ENCODE measurements at places on chromosomes 13 and 19. TPM values are rescaled to one million over a fixed set of nuclear protein-coding genes. Genes with fewer than 3 reads are reported as not detected.

DNA sequence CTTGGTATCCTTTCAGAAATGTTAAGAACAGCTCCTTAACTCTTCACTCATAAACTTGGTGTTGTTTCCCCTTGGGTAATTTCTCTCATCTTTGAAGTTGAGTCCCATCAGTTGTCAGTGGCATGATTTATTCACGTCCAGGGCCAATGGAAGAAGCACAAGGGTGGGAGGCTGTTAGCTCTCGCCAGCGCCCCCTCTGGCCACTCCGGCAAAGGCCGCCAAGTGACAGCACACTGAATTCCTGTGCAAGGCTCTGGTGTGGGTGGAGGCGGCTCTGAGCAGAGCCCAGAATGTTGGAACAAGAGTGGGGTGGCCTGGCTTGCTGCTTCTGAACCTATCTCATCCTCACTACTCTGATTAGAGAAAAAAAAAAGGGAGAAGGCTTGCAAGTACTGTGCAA is 13.1 kb upstream of the MEDAG start:
- peak; percentile 60 for DNase-seq

The FXYD7 gene
- 0.66 TPM for total RNA-seq

DNA sequence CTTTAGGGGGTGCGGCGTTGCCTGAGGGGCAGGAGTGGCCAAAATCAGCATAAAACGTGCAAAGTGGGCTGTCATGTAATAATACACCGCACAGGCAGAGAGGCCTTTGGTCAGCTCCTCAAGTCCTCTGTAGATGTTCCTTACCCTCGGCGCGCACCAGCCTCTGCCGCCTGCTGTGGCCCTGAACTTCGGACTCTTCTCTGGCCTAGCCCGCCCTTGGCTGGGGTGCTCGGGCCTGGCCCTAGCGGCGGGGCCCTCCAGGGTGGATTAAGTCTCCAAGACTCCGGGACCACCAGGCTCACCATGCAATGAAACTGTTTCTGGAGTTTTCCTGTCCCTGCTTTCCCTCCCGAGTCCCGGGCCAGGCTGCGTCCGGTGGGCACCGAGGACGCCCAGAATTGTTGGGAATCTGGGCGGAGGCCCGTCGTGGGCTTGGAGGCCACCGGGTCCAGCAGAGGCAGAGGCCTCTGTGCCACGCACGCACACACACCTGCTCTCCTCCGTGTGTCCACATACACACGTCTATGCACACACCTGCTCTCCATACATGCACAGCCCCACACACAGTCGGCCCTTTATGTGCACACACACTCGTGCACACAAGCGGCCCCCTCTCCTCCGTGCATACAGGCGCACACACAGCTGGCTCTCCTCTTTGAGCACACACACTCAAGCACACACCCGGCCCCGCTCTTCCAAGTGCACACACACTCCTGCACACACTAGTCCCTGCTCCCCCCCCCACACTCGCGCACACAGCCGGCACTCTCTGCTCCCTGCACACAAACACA is 1.5 kb upstream of the TFDP1 start:
- no peak for DNase-seq

The ANGPTL8 gene
- total RNA-seq, result not detected

The YIPF2 gene
- 62.6 TPM for total RNA-seq

DNA sequence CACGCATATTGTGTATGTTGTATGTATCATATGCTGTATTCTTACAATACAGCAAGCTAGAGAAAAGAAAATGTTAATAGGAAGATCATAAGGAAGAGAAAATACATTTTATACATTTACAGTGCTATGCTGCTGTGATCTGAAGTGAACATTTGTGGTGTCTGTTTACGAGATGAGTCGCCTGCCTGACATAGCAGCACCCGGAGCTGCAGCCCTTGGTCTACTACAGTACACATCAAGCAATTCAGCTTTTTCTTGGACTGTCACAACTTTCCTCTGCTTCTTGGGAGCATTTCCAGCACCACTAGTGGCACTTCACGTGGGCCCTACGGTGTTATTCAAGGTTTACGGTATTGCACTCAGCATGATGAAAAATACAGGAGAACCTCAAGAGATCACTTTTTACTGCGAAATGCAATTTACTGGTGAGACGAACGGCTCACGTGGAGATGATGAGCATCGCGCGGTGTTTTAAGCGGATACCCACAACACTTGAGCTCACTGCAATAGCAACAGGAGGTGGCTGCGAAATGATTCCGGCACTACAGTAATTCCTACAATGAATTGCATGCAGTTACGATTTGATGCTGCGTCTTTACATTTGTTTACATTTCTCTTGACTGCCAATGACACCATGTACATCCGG is 308.4 kb downstream of the FGF9 start:
- no peak for DNase-seq

- DNase-seq, result no peak
Observed at GRCh38 chr13:53436396-53436795, 407.8 kb downstream of the OLFM4 start.

The UNC13A gene
- total RNA-seq, result 0.07 TPM

DNA sequence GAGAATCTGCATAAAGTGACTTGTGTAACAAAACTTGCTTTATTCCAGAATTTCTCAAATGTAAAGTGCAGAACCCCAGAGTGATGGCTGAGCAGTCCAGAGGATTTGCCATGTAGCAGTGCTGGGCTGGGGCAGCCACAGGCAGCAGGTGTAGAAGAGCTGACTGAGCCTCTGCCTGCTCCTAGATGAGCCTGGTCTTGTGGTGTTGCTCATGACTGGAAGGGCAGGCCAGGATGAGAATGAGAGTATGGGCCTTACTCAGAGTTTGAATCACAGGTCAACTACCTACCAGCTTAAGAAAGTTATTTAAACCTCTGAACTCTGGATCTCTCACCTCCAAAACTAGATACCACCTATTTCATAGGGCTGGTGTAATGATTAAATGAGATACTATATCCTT is 2.9 kb upstream of the C13orf42 start:
- no peak for DNase-seq

DNA sequence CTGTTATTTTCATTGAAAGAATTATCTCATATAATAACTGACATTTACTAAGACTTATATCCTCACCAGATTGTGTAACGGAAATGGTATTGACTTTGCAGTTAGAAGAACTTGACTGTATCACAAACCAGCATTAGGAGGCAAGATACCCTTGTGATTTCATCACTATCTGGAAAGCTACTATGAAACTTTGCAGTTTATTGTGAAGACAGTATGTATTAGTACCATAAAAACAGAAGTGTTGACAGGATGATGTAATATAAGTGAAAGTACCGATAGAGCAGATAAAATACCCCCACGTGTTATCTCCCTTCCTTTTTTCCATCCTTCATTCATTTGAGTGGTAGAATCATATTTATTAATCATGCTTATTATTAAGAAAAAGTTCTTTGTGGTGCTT is 365.7 kb upstream of the KLHL1 start:
- DNase-seq, result no peak

- DNase-seq, result no peak
Observed at GRCh38 chr13:42445354-42445753, 128.6 kb upstream of the TNFSF11 start.

GRCh38 chr19:855566-856120 is 3.5 kb downstream of the ELANE start:
- DNase-seq, result no peak

DNA sequence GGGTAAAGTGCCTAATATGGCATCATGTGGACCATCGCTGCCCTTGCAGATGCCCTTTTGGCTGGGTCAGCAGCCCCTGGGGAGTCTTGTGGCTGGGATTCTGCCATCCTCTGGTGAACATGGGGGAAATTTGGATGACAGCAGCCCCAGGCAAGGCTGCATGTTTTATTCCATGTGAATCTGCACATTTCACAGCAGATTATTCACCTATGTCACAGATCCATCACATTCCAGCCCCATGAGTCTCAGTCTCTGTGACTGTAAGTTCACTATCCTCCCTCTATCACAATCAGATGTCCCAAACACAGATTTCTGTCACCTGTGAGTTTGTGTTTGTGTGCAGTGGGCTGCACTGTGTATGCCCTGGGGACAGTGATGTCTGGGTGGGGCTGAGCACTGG is 36.8 kb upstream of the PSG9 start:
- DNase-seq, result peak; percentile 6

The KIR2DL4 gene
- total RNA-seq, result not detected

The SLC1A6 gene
- total RNA-seq, result not detected

The IGFL1 gene
- total RNA-seq, result not detected

GRCh38 chr13:38981096-38981495 is 9.5 kb downstream of the STOML3 start:
- no peak for DNase-seq

DNA sequence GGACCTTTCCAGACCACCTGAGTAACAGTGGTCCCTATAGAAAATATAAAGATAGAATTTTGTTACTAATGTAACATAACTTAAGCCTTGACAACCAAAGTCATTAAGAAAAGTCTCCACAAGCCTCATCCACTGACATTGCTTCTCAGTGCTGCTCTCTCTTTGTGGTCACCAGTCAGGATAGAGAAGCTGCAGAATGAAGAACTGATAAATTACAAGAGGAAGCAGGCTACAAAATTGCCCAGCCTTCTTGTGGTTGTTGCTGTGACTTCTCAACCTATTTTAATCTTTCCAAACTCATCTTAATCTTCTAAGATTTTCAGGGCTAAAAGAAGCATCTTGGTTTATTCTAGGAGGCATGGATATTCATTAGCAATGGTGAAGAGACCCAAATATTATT is 343.8 kb downstream of the MZT1 start:
- DNase-seq, result no peak

- DNase-seq, result peak; percentile 38
Observed at GRCh38 chr13:34040863-34041262, 222.9 kb downstream of the RFC3 start.

DNA sequence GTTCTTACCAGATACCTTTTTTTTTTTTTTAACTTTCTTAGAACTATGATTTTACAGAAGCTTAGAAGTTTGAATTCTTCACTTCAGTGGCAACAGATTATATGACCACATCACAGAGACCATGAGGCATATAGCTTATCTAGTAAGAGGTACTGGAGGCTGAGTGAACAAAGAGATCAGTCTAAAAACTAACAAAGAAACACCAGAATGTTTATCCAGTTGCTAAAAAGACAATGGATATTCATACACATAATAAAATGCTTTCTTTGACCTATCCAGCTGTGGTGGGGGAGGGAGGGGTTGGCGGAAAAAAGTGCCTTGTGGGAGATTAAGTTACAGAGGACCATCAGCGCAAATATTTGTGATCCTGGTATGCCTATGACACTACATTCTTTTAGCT is 34.7 kb upstream of the SLITRK6 start:
- no peak for DNase-seq

The PALM3 gene
- 3.9 TPM for total RNA-seq

DNA sequence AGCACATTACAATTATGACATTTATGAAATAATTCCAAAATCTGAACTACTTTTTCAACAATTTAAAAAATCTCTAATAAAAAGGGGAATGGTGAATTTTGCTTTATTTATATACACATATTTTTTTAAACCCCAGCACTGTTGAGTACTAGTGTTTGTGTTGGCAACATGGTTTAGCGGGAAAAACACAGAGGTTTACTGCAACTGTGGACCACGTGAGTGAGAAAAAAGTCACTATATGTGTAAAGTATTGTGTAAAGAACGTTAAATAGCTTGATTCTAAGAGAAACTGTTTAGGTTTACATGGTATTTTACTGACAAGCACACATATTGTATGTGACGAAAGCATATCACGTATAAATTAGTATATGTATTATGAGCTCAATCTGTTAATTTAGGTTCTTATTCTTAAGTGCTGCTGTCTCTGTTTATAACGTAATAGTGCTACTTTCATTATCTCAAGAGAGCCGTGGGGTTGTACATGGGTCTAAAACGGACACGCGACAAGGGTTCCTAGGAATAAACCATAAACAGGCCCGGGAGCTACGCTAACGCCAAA is 617 bp downstream of the SKA3 start:
- no peak for DNase-seq

The SLC25A41 gene
- not detected for total RNA-seq

DNA sequence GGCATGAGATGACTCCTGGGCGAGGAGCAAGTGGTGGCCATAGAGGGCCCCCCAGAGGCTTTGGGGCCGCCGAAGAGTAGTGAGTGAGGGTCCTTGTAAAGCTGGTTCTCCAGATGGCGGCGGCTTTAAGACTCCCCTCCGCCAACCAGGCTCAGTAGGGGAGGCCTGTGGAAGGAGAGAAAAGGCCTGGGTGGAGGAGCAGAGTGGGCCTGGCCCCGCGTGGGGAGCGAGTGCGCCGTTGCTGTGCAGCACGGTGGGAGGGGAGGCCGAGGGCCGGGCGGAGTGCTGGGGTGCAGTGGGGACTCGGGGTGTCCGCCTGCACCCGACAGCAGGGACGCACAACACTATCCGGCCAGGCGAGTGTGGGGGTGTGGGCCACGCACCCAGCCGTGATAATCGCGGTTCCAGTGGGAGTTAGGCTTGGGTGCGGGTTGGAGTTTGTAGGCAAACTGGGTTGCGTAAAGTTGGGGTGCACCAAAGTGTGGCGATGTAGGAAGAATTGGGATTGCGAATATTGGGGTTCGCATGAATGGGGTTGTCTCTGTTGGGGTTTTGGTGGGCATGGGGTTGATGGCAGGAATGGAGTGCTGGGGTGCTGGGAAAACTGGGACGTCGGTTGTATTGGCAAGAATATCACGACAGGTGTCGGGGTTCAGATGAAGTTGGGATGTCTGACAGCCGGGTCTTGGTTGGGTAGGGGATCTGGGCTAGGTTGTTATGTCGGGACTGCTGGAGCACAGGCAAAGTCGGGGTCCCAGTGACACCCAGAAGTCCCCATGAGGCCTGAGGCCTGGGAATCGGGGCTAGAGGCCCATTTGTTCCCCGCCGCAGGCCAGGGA is 687 bp upstream of the CIRBP start:
- DNase-seq, result no peak

DNA sequence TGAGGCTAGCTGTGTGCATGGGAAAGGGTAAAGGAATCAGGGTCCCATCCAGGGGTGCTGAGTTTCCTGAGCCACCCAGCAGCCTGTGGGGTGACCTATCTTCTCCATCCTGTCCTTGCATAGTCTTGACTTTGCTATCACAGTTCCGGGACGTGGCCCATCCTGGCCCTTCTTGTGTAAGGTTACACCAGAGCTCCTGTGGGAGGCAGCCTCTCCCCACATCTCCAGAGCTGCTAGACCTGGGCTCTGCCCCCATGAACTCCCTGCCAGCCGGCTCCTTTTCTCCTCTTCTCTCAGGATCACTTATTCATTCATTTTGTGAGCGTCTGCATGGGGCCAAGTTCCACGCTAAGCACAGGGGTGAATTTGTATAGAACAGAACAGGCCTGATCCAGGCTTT is 238.9 kb downstream of the TSHZ3 start:
- DNase-seq, result peak; percentile 32

Data from HT1080 (cell line).